HCT116 (cell line): ENCODE measurements at places on chromosomes 1 and 21. TPM values are rescaled to one million over a fixed set of nuclear protein-coding genes. Genes with fewer than 3 reads are reported as not detected.

RO60 gene
- 69.5 TPM for total RNA-seq

- no peak for DNase-seq
Measured at GRCh38 chr1:206672844-206673758, 11.6 kb upstream of the MAPKAPK2 start.

- no peak for DNase-seq
Measured at GRCh38 chr1:163063143-163063542, 6.0 kb upstream of the RGS4 start.

GRCh38 chr1:228109073-228109961 is at the start of gene MRPL55:
Gene MRPL55, minus strand, starts transcription at chr1:228109299. Its CDS starts 1,039 bp downstream, at chr1:228108260.
- peak; percentile 91 for DNase-seq

DNA sequence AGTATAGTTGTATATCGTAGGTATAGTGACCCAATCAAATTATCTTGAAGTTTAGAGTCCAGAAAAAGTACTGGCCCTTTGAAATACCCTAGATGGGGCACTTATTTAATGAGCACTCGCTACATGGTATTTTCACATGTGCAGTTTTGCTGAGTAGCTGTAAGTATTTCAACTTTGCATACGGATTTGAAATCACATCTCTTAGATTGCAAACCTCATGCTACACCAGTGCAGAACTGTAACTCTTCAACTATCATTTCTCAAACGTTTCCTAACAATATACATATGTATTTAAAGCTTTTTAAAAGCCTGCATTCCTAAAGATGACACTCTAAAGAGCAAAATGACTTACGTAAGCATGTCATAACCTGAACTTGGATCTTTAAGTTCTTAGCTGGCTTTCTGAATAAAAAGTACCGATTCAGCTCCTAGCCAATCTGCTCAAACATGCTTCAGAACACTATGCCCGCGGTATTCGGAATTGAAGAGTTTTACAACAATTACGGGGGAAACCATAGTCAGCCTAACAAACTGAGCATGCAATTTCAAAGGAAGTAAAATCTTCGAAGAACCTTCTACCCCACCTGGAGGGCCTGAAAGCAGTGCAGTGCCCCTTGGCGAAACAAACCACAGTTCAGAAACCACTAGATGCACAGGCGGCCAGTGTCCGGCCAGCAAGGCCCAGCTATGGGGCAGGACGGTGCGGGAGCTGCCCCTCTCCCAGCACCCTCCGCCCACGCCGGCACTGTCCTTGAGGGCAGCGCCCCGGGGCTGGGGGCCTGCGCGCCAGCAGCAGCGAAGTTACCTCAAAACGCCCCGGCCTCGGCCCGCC is 863 bp downstream of the FH start:
- no peak for DNase-seq

DNA sequence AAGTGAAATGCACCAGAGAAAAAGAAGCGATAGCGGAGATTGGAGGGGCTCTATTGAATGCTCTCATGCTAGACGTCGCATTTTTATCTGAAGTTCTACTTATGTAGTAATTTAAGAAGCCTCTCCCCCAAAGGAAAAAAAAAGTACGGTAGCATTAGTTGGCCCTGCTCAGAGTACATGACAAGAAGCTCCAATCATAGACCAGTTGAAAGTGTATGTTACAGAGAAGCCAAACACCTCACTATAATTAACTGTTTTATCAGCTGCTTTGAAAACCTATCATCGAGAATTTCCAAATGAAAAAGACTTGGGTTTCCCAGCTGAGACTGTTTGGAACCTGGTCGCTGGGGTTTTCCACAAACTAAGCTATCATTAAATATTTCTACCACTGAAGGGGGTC is 19.6 kb upstream of the OVAAL start:
- no peak for DNase-seq

DNA sequence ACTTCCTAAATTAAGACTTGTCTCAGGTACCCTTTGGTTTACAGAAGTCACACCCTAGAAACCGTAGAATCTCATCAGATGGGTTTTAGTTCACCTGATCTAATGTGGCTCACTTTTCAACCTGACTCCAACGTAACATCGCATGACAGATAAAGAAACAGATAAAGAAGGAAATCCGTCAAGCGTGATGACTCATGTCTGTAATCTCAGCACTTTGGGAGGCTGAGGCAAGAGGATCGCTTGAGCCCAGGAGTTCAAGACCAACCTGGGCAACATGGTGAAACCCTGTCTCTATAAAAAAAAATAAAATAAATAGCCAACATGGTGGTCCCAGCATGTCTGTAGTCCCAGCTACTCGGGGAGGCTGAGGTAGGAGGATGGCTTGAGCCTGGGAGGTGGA is 97.3 kb downstream of the SPSB1 start:
- DNase-seq: no peak

C1QTNF12 gene
- total RNA-seq: 6.9 TPM

TMEM269 gene
- 0.34 TPM for total RNA-seq

CFAP74 gene
- total RNA-seq: 4.9 TPM

DNA sequence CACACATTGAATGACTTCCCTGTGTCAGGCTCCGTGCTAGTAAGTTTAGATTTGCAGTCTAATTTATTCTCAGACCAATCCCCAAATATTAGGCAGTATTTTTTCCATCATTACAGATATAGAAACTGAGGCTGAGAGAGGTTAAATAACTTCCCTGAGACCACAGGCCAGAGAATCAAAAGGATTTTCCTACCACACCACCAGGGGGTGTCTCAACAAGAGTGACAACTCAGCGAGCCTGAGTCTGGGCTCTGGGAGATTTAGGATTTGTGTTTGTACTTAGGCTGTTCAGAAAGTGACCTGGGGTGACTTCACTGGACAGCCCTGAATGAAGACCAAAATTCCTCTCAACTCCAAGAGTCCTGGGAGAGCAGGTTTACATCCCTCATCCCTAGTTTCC is 13.3 kb upstream of the LCE5A start:
- DNase-seq: no peak

DNA sequence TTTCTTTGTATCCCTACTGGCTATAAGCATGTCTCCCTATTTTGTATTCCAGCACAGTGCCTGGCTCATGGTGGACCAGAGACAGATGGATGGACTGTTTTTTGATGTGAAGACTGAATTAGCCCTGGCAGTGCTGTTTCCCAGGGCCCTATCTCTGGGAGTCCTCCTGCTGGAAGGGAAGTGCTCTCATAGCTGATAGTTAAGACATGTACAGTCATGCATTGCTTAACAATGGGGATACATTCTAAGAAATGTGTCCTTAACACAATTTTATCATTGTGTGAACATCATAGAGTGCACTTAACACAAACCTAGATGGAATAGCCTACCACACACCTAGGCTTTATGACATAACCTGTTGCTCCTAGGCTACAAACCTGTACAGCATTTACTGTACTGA is 21.1 kb downstream of the TLCD4 start:
- DNase-seq: no peak

DNA sequence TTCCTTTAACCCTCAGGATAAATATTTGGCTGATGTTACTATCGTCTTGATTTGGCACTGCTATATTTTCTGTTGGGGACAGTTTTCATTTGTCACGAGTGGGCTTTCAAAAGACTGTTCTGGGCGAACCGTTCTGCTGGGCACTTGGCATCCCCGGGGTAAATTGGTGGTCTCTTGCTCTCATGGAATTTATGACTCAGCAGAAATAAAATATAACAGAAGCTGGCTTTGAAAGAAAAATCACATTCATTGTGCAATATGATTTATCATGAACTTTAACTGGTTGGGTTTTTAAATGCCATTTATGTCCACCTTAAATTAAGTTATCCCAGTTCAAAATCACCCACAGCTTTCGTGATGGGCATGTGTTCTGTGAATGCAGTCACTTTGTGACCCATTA is 147.3 kb downstream of the KAZN start:
- no peak for DNase-seq

CSF1 gene
- 3.0 TPM for total RNA-seq

DNA sequence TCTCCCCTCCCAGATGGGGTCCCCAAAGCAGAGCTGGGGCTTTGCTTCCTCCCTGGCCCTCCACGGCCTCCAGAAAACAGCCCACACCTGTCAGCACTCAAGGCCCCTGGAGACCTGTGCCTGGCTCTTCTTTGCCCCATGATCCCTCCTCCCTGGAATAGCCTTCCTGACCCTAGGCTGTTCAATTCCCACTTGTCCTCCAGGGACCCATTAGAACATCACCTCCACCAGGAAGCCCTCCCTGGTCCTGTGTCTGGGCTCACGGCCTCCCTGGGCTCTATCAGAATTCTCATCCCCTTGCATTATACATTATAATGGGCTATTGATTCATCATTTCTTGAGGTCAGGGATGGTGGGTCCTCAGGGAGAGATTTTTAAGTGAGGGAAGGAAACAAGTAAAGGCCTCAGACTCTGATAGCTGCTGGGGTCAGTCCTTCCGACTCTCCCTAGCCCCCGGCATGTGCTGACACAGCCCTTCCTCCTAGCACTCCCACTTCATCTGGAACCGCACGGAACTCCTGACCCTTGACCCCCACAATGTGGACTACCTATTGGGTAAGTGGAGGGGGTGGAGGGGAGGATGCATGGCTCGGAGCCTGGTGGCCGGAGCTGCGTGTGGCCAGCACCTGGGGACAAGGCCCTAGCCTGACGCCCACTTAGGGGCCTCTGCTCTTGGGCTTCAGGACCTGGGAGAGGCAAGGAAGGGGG is 60.8 kb downstream of the ALPL start:
- no peak for DNase-seq

PTCH2 gene
- 1.3 TPM for total RNA-seq

NTNG1 gene
- total RNA-seq: not detected

GRCh38 chr1:13807209-13807608 is 107.2 kb downstream of the PRDM2 start:
- peak; percentile 12 for DNase-seq

DNA sequence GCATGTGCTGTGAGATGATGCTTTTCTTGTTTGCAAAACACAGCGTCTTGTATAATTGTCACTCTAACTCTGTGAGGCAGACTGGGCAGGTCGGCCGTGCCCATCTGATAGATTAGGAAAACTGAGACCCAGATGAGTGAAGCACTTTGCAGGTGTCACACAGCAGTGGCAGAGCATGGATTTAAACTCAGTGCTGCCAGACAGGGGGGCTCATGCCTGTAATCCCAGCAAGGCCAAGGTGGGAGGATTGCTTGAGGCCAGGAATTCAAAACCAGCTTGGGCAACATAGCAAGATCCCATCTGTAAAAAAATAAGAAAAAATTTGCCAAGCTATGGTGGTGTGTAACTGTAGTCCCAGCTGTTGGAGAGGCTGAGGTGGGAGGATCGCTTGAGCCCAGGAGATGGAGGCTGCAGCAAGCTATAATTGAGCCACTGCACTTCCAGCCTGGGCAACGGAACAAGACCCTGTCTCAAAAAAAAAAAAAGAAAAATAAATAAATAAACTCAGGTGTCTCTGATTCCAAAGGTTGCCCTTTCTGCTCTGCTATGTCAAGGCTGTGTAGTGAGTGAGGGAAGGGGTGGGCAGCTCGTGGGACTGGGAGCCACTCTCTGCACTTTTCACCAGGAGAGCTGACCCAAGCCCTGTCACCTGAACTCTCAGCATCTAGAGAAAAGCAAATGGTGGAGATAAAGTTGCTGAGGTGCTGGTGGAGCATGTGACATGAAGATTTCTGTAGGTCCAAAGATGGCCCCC is 32.9 kb upstream of the NPPB start:
- DNase-seq: no peak

DNA sequence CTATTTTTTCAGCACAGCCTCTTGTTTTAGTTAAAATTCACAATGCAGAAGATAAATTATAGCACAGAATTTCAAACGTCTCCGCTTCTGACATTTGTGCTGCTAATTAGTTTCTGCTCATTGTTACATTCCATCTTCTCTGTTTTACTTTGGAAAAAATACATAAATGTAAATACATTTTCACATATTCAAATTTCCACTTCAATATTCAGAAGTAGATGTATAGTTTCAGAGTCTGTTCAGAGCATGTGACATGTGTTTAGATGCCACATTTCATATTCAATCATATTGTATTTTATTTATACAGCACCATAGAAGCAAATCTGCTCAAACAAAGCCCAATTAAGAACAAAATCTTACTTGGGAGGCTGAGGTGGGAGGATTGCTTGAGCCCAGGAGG is 19.6 kb downstream of the TMEM35B start:
- no peak for DNase-seq

MFAP2 gene
- total RNA-seq: 63.1 TPM

- no peak for DNase-seq
Measured at GRCh38 chr1:212482006-212482636, 49.4 kb downstream of the NENF start.

- DNase-seq: no peak
Measured at GRCh38 chr1:207673399-207673798, 28.5 kb downstream of the CR1L start.

DNA sequence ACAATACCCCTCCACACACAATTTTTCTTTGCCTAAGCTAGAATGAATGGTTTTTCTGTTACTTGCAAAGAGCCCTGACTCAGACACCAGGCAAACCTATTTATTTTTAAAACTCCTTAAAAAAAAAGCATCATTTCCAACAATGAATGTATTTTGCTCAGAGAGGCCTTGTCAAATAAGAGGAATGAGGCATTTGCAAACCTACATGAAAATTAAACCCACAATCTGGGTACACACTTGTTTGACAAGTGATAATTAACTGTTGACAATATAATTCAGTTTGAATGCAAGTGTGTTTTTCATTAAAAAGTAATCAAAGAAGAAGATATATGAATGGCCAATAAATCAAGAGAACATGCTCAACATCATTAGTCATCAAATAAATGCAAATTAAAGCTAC is 339.5 kb downstream of the PTPRU start:
- DNase-seq: no peak

GRCh38 chr1:231576804-231577718 is 48.6 kb downstream of the TSNAX start:
- no peak for DNase-seq

GRCh38 chr1:67586596-67586995 is 98.4 kb upstream of the GADD45A start:
- no peak for DNase-seq

GRCh38 chr1:211336161-211336560 is 9.5 kb downstream of the TRAF5 start:
- no peak for DNase-seq

DNA sequence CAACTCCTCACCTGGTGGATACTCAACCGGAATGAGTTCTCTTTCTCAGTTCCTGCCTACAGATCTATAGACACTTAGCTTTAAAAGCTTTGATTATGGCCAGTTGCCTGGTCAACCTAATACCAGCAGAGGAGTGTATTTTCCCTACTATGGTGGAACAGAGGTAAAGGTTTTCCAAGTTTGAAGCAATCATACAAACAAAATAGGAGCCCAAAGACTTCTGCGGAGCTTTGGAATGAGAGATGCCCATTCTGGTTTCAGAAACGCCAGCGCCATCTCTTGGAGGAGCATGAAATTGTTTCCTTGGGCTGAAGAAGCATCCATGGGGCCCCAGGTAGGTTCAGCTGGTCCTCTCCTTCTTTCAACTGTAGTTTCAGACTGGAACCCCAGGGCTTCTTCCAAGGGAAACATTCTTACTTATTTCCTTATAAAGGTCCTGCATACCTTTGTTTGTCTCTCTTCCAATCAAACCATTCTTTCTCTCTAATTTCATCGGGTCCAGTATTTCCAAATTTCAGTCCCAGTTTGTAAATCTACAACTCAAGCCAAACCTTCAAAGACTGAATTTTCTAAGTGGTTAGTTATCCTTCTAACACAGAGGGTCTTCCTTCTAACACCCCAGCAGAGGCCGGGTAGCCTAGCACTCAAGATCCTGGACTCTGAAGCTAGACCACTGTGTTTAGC is 95.9 kb downstream of the KCNJ15 start:
- peak; percentile 1 for DNase-seq
